ENCODE measurements at places on chromosomes 1 and 21. TPM values are rescaled to one million over a fixed set of nuclear protein-coding genes. Genes with fewer than 3 reads are reported as not detected.

HSD3B1 gene
- not detected for polyA plus RNA-seq

BEND5 gene
- polyA plus RNA-seq = 27.1 TPM

BARHL2 gene
- not detected for polyA plus RNA-seq

TNFRSF9 gene
- polyA plus RNA-seq = not detected

SLC6A17 gene
- 1.7 TPM for polyA plus RNA-seq

FBXO28 gene
- 8.8 TPM for polyA plus RNA-seq

NBPF10 gene
- 0.22 TPM for polyA plus RNA-seq

DISP3 gene
- polyA plus RNA-seq = not detected

RAB7B gene
- polyA plus RNA-seq = 0.73 TPM

ADCY10 gene
- polyA plus RNA-seq = 0.28 TPM

TSNAX gene
- 27.1 TPM for polyA plus RNA-seq

PCSK9 gene
- 0.13 TPM for polyA plus RNA-seq

ASCL5 gene
- polyA plus RNA-seq = not detected

- no peak overlapping the region for H3K4me3 ChIP-seq
- no peak for DNase-seq
- no peaks in the 10 kb centered on the region for H3K36me3 ChIP-seq
- no peak overlapping the region for H3K27ac ChIP-seq
- H3K4me1 ChIP-seq = no peaks in the 10 kb centered on the region
- no peaks in the 10 kb centered on the region for H3K27me3 ChIP-seq
These were observed 109.2 kb downstream of the TNNI3K start for GRCh38 chr1:74344387-74344786.

DNA sequence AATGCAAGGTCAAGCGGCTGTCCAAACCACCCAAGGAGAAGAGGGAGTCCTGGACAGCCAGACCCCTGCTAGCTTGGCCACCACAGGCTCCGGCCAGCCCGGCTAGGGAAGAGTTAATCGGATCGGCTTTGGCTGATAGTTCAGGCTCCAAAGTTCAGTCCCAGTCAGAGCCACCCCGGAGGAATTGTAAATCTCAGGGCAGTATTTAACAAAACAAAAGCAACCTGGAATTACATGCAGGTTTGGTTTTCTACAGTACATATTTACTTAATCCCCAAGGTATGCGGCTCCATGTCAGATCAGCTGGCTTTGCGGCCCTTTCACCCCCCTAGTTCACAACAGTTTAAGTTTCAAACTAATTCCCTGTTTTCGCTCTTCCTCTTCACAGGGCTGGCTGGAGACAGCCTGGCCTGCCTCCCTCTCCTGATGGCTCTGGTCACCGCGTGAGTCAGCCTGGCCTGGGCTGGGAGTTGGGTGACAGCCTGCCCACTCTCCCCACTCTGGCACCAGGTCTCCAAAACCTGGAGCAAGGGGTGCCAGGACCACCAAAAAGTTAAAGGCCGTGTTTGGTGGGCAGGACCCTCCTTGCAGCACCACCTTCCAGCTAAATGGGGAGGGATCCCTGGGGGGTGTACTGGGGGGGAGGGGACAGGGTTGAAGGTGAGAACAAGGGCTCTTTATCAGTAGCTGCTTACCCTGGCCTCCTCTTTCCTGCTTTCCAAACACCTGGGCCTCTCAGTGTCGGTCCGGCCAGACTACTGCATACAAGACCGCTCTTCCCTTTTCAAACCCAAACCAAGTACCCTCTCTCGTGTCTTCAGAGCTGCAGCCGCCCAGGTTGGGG lies 1.9 kb downstream of the DHRS3 start:
- peak; percentile 83 for DNase-seq
- H3K27me3 ChIP-seq = no peaks in the 10 kb centered on the region
- peak overlapping the region; percentile 98 for H3K27ac ChIP-seq
- H3K4me3 ChIP-seq = peak overlapping the region; percentile 68
- no peaks in the 10 kb centered on the region for H3K4me1 ChIP-seq

DNA sequence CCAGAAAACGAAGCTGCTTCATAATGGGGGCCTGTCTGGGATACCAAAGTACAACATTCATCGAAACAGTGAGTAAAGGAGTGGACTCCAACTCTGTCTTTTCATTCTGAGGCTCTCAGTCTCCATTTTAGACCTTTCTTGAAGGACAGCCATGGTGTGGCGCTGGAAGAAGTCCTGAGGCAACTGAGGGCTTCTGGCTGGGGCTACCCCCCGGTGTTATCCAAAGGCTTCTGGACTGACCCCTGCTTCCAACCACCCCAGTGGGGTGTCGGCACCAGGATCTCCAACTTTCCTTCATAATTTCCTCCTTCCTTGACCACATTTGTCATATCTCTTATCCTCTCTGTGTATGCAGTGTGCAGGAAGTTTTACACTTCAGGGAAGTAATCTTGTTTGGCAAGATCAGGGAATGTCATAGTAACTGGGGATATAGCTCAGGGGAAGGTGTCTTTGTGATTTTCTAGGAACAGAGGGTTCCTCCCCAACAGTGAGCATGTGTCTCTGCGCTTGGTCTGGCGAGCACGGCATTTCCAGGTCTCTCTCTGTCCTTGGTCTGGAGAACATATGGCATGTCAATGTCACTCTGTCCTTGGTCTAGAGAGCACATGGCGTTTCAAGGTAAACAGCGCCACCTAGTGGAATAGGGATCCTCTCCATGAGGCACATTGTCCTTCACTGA lies 19.4 kb upstream of the BSDC1 start:
- no peak overlapping the region for H3K4me3 ChIP-seq
- no peaks in the 10 kb centered on the region for H3K4me1 ChIP-seq
- H3K27me3 ChIP-seq = no peaks in the 10 kb centered on the region
- H3K27ac ChIP-seq = no peak overlapping the region
- no peak for DNase-seq

- DNase-seq = no peak
- no peak overlapping the region for H3K4me3 ChIP-seq
- H3K4me1 ChIP-seq = no peaks in the 10 kb centered on the region
- H3K27ac ChIP-seq = no peak overlapping the region
These were observed 82.2 kb downstream of the LMO4 start for GRCh38 chr1:87410776-87411480.

GRCh38 chr21:43731891-43732711 lies 13.2 kb downstream of the PDXK start:
- no peaks in the 10 kb centered on the region for H3K27me3 ChIP-seq
- no peaks in the 10 kb centered on the region for H3K36me3 ChIP-seq
- peaks cover 39% of the 10 kb centered on the region for H3K4me1 ChIP-seq
- H3K4me3 ChIP-seq = peak overlapping the region; percentile 50
- no peak for DNase-seq

GRCh38 chr1:112866981-112867380 lies 89.0 kb downstream of the SLC16A1 start:
- no peaks in the 10 kb centered on the region for H3K27me3 ChIP-seq
- DNase-seq = no peak
- H3K4me3 ChIP-seq = no peak overlapping the region

GRCh38 chr1:44834328-44834727 lies 8.7 kb downstream of the PTCH2 start:
- H3K4me3 ChIP-seq = no peak overlapping the region
- no peak overlapping the region for H3K27ac ChIP-seq
- no peaks in the 10 kb centered on the region for H3K36me3 ChIP-seq
- peaks cover 2% of the 10 kb centered on the region for H3K4me1 ChIP-seq
- H3K27me3 ChIP-seq = no peaks in the 10 kb centered on the region

GRCh38 chr1:103489935-103490334 lies 35.6 kb upstream of the RNPC3 start:
- H3K4me1 ChIP-seq = no peaks in the 10 kb centered on the region
- H3K27ac ChIP-seq = no peak overlapping the region
- no peaks in the 10 kb centered on the region for H3K27me3 ChIP-seq
- DNase-seq = peak; percentile 28

- H3K27me3 ChIP-seq = no peaks in the 10 kb centered on the region
- no peaks in the 10 kb centered on the region for H3K36me3 ChIP-seq
- H3K27ac ChIP-seq = no peak overlapping the region
These were observed 279.3 kb downstream of the SETD4 start for GRCh38 chr21:35780983-35781382.

- no peak overlapping the region for H3K27ac ChIP-seq
- no peak overlapping the region for H3K4me3 ChIP-seq
- H3K4me1 ChIP-seq = peaks cover 25% of the 10 kb centered on the region
- H3K27me3 ChIP-seq = no peaks in the 10 kb centered on the region
These were observed 1.5 kb upstream of the ARHGEF11 start for GRCh38 chr1:157047062-157047410.

DNA sequence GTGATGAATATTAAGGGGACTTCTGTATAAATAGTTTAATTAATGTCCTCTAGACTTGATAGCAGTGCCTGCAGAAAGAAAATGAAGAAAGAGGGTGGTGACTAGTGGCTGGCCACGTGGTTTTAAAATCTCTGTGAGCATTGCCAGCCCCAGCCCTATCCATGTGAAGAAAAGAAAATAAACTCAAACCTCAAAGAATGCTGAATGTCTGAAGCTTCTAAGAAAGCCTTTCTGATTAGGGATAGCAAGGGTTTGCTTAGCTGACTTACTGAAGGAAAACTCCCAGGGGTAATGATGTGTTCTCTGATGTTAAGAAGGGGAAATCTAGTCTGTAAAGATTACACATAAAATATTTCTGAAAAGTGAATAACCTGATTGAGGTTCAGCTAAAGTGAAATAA lies 31.8 kb downstream of the ADGRL2 start:
- no peaks in the 10 kb centered on the region for H3K27me3 ChIP-seq
- no peak overlapping the region for H3K27ac ChIP-seq
- DNase-seq = no peak
- no peaks in the 10 kb centered on the region for H3K4me1 ChIP-seq

- H3K27me3 ChIP-seq = no peaks in the 10 kb centered on the region
- no peak overlapping the region for H3K4me3 ChIP-seq
- H3K4me1 ChIP-seq = no peaks in the 10 kb centered on the region
- no peak for DNase-seq
These were observed 55.8 kb upstream of the CLDN14 start for GRCh38 chr21:36535618-36536241.

DNA sequence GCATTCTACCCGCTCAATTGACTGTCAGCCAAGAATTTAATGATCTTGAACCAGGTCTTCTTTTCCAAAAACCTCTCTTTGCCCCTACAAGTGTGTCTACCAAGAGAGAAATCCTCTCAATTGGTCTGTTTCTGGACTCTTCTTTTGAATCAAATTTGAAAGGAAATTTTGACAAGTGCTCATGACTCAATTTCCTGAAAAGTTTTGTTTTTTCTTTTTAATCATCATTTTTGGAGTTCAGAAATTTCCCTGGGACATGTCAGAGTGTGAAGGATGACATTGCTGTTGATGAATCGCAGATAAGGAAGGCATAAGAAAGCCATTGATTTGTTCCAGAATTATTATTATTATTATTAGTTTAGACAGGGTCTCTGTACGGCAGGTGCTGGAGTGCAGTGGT lies 88.2 kb upstream of the AKT3 start:
- no peak overlapping the region for H3K4me3 ChIP-seq
- H3K27ac ChIP-seq = no peak overlapping the region
- no peaks in the 10 kb centered on the region for H3K4me1 ChIP-seq
- no peaks in the 10 kb centered on the region for H3K27me3 ChIP-seq
- DNase-seq = no peak

DNA sequence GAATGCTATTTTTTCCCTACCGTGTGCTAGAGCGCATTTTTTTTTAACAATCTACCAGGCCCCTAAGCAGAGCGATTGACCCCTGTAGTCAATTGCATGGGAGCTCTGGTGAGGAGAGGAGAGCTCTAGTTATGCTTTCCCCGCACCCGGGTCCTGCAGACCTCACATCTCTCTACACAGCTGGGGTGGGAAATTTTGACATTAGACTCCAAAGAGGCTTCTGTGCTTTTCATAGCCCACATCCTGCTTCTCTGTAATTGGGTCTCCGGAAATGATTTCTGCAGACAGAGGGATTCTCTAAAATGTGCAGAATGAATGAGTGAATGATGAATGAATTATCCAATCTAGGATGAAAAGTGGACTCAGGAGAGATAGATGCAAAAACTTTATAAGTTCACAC lies 41.5 kb upstream of the DUSP10 start:
- H3K4me3 ChIP-seq = no peak overlapping the region
- H3K36me3 ChIP-seq = no peaks in the 10 kb centered on the region
- no peaks in the 10 kb centered on the region for H3K4me1 ChIP-seq
- no peak overlapping the region for H3K27ac ChIP-seq
- no peak for DNase-seq

DNA sequence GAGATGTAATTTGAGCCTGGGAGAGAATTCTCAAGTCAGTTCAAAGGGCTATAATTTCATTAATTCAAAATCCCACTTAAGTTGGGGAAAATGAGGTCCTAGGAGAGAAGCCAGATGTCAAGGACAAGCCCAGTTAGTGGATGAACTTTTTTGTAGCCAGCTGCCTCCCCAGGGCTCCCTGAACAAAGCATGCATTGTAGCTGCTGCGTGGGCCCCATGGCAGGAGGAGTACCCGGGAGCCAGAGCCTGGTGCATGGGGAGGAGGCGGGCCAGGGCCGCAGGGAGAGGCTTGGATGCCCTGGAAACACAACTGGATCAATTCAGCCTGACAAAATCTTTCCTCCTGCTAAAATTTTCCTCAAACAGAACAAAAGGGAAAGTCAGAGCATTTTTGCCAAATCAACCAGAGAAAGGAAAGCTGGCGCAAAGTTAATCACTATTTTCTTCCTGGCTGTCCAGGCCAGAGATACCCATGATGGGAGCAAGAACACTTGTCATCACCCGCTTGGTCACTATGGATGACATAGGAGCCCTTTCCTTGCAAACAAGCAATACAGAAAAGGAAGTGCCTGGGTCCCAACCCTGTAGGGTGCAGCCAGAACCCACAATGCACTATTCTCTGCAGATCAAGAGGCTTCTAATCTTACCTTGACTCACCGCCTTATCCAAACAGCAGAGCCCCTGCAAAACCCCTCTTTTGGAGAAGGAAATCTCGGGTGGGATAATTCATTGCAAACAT lies 248.1 kb upstream of the RAB4A start:
- no peak for DNase-seq
- H3K4me3 ChIP-seq = no peak overlapping the region
- H3K27me3 ChIP-seq = no peaks in the 10 kb centered on the region

DNA sequence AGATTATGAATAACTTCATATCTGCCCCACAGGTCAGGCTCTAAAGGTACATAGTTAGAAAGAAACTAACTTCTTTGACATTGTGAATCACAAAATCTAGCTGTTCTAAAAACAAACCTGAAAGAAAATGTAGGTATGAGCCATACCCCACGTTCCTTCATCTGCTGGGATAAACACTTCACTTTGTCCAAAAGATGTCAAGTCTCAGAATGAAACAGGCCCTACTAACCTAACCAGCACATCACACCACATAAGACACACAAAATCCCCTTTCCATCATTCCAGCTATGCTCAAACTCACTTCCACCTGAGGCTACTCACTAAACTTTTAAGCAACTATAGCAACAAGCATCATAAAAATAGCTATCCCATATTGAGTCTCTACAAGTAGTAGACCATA lies 65.2 kb upstream of the GJA5 start:
- no peak for DNase-seq
- no peaks in the 10 kb centered on the region for H3K36me3 ChIP-seq
- H3K27ac ChIP-seq = no peak overlapping the region
- no peaks in the 10 kb centered on the region for H3K4me1 ChIP-seq

- DNase-seq = no peak
- no peaks in the 10 kb centered on the region for H3K36me3 ChIP-seq
- H3K4me3 ChIP-seq = no peak overlapping the region
- H3K4me1 ChIP-seq = no peaks in the 10 kb centered on the region
- no peaks in the 10 kb centered on the region for H3K27me3 ChIP-seq
These were observed 44.9 kb upstream of the TSPAN2 start for GRCh38 chr1:115134231-115134630.

Measured in kidney (tissue), 22 donors.